Inflammatory macrophage treated with lipopolysaccharide for 4 hours (primary cell): ENCODE measurements at places on chromosomes 12 and 14.

DNA sequence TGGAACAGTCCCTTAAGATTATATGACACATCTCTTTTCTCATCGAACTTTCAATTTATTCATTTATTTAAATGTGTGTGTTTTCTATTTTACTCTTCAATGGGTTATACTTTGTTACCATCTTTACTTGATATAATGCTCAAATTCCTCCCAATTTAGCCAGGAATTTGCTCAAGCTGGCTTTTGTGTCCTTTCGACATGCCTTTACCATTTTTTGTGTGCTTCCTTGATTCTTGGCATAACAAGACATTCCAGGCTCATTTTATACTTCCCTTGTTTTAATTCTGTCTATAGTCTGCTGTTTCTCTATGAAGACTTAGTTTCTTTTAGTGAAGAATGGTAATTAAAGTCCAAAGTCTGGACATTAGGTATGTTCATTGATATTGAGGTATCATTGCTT is 315.8 kb downstream of the AEBP2 start:
- DNase-seq, result no peak

DNA sequence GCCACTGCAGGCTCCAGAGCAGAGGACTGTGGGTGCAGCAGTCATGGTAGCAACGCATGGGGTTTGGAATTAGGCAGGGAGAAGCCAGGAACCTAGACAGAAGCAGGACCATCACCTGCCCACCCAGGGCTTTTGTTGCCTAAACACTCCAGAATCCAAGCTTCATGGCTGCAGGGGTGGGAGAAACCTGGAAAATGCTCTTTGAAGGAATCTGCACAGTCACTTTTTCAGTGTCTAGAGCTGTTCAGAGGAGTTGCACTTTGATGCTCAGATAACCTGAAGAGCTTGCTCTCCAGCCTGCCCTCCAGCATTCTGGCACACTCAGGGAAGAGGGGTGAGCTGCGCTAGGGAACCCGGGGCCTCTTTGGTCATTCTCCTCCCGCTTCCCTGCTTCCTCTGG is 1.6 kb upstream of the CELA1 start:
- DNase-seq, result no peak

DNA sequence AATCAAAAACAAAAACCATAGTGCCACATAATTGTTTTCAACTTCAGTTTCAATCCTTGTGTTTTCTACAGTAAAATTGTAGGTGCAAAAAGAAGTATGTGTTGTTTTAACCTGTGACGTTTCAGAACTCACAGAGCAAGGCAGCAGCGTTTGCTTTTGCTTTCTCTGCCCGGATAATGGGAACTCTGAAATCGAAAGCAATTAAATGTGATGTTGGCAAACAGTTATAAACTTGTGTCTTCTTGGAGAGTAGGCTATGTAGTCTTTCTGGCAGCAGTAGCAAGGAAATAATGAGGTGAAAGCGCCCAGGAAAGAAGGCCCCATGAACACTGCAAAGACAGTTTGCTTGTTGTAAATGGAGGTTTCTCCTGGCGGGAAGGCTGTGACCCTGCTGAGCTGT is 39.1 kb downstream of the FNTB start:
- DNase-seq, result no peak

- DNase-seq, result no peak
Measured at GRCh38 chr14:96400495-96400894, 8.6 kb downstream of the AK7 start.

- peak; percentile 93 for DNase-seq
Measured at GRCh38 chr12:104763168-104763805, 194.8 kb downstream of the SLC41A2 start.

GRCh38 chr14:92480856-92481255 is 32.7 kb upstream of the RIN3 start:
- DNase-seq, result no peak

- DNase-seq, result no peak
Measured at GRCh38 chr12:12555656-12556055, 7.0 kb downstream of the DUSP16 start.

DNA sequence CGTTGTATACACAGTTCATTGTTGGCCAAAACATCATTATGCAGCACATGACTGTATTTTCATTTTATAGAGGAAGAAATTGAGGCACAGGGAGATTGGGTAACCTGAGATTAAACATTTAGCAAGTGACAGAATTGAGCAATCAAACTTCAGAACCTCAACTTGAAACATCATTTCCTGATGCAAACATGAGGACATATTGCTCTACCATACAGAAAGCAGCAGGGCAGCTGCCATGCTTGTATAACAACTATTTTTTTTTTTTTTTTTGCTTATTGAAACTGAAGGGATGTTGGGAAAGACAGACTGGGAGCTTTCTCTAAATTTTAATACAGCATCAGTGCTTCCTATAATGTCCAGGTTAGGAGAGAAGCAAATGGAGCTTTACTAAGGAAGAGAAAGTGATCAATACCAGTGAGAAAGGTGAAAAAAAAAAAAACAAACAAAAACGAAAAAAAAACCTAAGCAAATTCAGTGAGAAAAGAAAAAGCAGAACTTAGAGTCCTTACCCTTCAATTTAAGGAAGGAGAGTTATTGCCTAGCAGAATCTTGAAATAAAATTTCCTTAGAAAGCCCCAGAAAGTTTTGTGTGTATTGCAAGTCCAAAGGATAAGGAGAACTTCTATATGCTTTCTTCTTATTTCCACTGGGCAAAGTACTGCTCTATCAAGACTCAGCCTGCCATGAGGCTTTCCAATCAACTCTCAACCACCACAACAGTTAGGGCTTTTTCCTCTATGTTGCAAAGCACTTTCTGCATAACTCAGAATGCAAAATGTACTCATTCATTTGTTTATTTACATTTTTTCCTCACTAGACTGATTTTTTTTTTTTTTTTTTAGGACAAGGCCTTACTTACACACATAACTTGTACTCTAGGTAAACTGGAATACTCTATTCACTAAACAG is 21.6 kb downstream of the BTG1 start:
- peak; percentile 94 for DNase-seq
